ENCODE measurements at places on chromosomes 5 and 9.
A peak's percentile ranks its signal among the peaks of the same experiment; 100 is the strongest.

DNA sequence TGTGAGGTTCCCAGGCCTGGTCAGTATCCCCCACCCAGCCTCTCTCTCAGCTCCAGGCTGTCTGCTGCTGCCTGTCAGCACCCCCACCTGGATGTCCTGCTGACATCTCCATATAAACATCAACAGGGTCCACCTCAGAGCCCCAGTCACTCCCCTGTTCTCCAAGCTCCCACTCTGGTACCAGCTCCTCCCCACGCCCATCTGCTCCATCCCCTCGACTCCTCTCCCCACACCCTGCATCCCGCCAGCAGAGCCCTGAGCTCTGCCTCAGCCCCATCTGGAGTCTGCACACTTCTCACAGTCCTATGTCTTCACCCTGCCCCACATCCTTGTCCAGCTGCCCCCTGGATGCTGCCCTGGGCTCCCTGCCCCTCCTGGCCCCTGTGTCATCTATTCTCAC lies 67.7 kb upstream of the LRRTM2 start:
- DNase-seq = no peak

GRCh38 chr9:135489188-135489906 lies 9.8 kb downstream of the PPP1R26 start:
- no peak for DNase-seq

DNA sequence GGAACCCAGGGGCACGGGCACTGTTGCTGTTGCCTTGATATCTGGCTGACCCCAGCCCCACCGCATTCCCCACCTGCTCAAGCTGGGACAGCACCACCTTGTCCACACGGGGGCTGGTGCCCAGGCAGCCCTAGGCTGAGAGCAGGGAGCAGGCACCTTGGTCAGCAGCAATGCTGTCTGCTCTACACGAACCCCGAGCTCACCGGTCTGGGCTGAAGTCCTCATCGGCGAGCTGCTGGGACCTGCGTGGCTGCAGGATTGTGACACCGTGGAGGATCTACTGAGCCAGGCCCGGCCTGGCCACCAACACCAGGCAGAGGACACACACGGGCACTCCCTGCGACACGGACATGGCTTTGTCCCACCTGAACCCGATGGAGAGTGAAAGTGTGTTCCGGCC lies 78.1 kb downstream of the KCNT1 start:
- DNase-seq = no peak

DNA sequence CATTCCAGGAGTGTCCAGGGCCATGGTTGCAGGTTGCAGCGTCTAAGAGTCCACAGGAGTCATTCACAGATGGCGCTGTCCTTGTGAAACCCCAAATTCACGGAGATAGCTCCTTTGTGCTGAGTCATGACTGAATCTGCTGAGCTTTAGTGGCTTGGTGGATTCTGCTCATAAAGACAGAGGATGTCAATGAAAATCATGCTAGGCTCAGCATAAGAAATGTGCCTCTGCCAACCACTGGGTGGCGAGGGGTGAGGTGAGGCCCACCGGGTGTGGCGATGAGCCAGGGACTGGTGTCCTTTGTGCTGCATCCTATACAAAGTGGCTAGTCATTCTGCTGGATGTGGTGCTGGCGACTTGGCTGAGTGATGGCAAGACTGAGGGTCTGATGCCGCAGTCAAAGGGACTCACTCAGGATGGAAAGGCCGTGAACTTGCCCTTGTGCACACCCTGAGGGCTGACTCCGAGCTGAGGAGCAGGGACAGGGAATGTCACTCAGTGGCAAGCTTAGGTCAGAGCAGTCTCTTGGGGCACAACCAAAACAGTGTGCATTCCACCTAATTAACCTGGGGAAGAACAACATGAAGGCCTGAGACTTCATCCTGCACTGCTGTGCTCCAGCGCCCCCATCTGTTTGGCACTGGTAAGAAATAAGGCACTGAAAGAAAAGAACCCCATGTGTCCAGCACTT lies 71.5 kb downstream of the DAP start:
- DNase-seq = peak; percentile 46

DNA sequence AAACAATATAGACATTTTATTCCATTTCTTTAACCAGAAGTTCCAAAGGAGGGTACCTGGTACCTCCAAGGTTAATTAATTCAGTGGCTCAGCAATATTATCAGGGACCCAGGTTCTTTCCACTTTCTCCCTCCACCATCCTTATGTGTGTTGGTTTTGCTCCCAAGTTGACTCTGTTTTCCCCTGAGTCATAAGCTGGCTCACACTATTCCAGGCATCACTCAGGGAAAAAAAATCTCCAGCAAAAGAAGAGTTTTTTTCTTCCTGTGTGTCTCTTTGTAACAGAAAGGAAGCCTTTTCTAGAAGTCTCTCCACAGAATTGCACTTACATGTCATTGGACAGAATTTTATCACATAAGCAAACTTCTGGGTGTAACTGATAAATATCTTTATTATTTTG lies 31.2 kb upstream of the GALNT10 start:
- DNase-seq = no peak

- no peak for DNase-seq
Observed at GRCh38 chr9:130500340-130501180, 55.8 kb downstream of the ASS1 start.

DNA sequence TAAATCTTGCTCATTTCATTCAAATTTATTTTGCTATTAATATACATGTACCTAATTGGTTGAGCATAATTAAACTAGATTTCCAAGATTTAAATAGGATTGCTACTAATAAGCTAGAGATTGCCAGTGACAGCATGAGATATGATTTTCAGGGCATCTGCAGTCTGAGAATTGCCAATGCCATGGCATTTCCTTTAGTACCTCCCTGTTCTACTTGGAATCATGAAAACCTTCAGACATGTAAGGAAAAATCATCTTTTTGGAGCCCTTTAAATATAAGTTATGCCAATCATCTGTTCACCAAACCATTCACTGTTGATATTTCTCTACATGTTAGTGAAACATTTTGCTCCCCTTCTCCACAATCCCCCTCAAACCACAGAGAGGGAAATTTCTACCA lies 691.4 kb downstream of the DNAH5 start:
- no peak for DNase-seq
